ENCODE measurements at places on chromosomes 2 and 18. TPM values are rescaled to one million over a fixed set of nuclear protein-coding genes. Genes with fewer than 3 reads are reported as not detected.

GRCh38 chr2:65991381-65992197, 443.3 kb upstream of the MEIS1 start:
- DNase-seq: peak; percentile 39

- peak; percentile 30 for DNase-seq
Observed at GRCh38 chr18:68847219-68847837, 49.4 kb downstream of the CCDC102B start.

DNA sequence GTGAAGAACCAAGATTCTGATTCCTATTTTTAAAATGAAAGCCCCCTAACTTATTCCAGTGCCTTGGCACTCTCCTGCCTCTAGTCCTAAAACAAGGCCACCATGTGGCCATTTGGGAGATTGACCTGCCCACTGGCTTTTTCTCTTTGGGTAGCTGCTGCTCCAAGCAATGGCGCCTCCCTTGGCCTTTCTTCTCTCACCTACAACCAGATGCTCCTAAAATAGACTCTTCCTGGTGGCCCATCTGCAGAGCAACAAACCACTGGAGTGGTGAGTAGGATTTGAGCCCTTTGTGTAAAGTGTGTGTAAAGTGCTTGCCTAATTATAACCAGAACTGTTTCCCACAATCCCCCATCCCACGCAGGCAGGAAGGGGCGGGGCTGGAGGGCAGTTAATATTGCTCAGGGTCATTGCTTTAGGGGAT, 114.2 kb downstream of the FHOD3 start:
- peak; percentile 20 for DNase-seq

Gene CIB4
- total RNA-seq: not detected

DNA sequence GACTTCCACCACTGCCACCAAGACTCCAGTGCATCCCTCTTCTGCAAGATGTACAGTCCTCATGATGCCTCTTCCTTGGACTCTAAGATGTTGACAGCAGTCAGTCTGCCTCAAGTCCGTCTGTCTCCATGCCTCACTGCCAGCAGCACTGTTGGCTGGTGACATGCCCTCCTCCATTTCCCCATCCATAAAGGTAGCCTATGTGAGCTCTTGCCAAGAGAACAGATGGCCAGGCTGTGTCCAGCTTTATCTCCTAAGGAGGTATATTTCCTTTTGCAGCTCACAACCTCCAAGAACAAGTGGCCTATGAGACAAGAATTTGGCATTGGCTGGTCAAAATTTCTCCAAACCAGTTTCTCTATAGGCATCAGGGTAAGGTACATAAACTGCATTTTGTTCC, 149.3 kb upstream of the HNRNPA3 start:
- DNase-seq: no peak

DNA sequence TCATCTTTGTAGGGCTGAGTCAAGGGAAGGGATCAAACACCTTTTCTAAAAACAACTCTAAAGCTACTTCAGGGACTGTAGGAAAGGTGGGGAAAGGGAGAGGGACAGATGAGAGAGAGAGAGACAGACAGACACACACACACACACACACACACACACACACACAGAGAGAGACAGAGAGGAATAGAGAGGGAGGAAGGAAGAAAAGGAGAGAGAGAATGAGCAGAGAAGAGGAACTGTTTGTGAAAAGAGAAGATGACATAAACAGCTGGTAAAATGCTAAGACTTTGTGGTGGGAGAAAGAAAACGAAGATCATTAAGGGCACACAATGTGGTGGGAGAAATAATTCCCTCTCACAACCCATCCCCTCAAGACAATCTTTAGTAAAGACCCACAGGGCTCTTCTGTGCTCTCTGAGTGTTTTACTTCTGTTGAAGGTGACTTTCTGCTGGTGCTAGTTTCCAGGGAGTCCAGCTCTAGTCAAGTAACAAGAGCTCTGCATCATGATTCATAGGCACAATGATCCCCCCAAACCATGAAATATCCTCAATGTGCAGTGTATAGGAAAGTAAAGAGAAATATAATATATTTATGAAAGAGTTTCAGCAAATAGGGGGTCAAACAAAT, 77.2 kb upstream of the STK17B start:
- DNase-seq: no peak

GRCh38 chr2:240579771-240580614, 6.5 kb upstream of the CAPN10 start:
- DNase-seq: peak; percentile 91

DNA sequence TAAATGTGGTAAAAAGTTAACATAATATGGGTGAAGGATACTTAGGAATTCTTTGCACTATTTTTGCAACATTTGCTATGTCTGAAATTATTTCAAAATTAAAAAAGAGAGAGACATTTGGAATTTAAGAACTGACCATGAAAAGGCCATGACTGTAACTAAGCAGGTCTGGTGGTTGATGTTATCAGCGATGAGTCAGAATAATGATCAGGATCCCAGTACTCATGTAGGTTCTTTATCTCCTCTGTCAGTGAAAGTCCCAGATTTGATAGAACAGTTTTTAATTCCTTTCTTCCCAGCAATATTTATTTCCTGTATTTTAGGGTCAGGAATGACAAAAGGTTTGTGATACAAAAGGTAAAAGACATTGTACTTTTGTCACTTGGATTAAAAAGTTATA, 242.4 kb upstream of the ZNF521 start:
- DNase-seq: no peak

DNA sequence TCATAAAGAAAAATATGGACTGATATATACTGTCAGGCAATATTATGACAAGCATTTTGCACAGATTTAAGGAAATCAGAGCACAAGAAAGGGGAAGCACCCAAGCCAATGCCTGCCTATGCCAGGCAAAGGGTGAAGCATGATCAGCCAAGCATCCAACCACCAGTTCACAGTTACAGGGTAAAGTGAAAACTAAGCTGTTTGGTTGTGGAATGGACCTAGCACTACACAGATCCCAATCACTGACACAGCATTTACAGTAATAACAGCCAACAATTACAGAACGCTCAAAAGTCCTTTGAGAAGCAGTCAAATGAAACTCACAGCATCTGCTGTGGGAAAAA, 90.3 kb downstream of the SP3 start:
- DNase-seq: no peak

GRCh38 chr2:130728007-130728454, 839 bp upstream of the GPR148 start:
- no peak for DNase-seq

Gene SFTPB
- total RNA-seq: not detected

GRCh38 chr2:60852282-60852860, 29.0 kb upstream of the REL start:
- DNase-seq: no peak

Gene SCG2
- total RNA-seq: not detected

Gene APCDD1
- not detected for total RNA-seq

DNA sequence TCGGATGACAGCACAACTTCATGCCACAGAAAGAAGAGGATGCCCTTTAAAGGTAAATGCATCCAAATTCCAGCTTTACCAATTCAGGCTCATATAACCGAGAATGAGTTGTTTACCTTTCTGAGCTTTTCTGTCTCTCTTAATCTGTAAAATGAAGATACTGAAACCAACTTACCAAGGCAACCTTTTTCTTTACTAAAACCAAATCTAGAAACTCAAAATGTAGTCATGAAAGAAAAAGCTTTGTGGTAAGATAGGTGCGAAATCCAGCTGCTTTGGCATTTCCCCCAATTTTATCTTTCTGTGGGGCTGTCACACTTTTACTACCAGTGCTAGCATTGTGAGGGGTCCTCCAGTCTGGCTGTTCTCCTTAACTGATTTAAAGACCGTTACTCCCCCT, 240.4 kb downstream of the IKZF2 start:
- DNase-seq: no peak

- DNase-seq: no peak
Observed at GRCh38 chr2:152544638-152545037, 172.6 kb downstream of the PRPF40A start.

- DNase-seq: no peak
Observed at GRCh38 chr2:133434959-133435668, 133.1 kb downstream of the NCKAP5 start.

Gene SGPP2
- total RNA-seq: 16.9 TPM

Gene MBD1
- total RNA-seq: 50.5 TPM

Gene CD207
- not detected for total RNA-seq

Gene IL36G
- total RNA-seq: not detected

Gene PLCL1
- total RNA-seq: 0.13 TPM
